ENCODE measurements at places on chromosomes 6 and 20.

- no peak for DNase-seq
Measured at GRCh38 chr20:62043131-62043914, 22.4 kb downstream of the TAF4 start.

DNA sequence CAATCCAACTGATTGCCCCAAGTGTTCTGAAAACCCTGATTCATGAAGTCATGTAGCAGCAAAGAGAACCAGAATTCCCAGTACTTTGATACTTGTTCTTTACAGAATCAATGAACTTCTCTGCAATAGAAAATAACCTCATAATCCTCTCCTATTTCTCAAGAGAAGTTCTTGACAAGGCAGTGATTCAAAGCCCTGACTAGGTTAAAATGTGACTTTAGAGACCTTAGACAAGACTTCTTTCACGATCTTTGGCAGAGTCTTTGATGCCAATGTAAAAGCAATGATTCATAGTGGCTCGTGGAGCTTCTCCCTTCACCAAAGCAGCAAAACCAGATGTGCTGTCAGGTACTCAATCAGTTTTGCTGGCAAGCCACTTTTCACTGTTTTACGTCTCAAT, 95.2 kb downstream of the CDK19 start:
- no peak for DNase-seq

DNA sequence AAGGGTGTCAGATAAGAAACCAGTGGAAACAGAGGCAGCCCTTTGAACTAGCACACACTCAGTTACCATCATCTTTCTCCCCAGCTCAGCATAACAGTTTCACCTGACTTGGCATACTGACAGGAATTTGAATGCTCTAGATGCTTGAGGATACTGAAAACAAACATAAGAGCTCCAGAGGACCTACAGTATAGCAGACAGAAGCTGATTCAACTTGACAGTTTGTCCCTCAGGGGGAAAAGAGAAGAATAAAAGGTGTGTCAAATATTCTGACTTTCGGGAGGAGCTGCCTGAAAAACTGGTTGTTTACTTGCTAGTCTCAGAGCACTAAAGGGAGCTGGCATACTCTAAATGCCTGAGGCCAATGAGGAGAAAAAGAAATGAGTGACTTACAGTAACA, 35.1 kb downstream of the EYS start:
- DNase-seq, result no peak

DNA sequence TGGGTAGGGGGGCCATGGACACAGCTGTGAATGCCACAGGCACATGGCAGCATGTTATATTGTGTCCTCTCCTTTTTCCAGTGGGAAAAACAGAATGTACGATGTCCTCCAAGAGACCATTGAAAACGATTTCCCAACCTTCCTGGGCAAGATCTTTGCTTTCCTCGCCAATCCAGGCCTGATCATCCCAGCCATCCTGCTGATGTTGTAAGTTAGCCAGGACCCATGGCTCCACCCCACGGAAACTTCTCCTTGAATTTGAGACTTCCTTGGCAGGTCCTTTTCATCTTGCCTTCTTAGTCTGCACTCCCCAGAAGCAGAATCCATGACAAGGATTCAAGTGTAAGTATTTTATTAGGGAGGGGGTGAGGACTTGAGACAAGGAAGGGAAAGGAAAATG, 28.2 kb upstream of the NOP56 start:
- DNase-seq, result peak; percentile 7

GRCh38 chr20:50303573-50304500, 113.2 kb downstream of the CEBPB start:
- peak; percentile 99 for DNase-seq

- no peak for DNase-seq
Measured at GRCh38 chr20:63027922-63028389, 21.2 kb upstream of the BHLHE23 start.

GRCh38 chr6:77415706-77416105, 47.6 kb downstream of the HTR1B start:
- no peak for DNase-seq

Measured in fibroblast of the aortic adventitia (primary cell).